ENCODE measurements at places on chromosomes 11 and 22.
A peak's percentile ranks its signal among the peaks of the same experiment; 100 is the strongest.

GRCh38 chr22:48700566-48701295 lies 1126.9 kb downstream of the BRD1 start:
- DNase-seq: no peak

- DNase-seq: no peak
These were observed 4.4 kb upstream of the RFPL3 start for GRCh38 chr22:32353292-32353691.

DNA sequence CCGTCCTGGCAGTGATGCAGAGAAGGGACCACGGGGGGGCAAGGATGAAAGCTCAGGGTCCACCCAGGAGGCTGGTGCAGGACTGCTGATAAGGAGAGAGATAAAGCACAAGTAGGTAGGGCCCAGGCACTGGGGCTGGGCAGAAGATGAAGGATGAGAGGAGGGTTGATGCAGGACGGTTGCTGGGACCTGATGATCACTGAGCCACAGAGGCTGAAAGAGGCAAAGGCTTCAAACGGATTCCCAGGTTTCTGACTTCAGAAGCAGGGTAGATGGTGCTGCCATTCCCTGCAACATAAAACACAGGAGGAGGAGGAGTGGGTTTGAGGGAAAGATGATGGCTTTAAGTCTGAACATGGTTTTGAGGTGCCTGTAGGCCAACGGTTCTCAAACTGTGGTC lies 148.5 kb downstream of the TTC17 start:
- no peak for DNase-seq

GRCh38 chr11:44333271-44334218 lies 23.6 kb upstream of the ALX4 start:
- DNase-seq: no peak

- no peak for DNase-seq
These were observed 548 bp downstream of the FDXACB1 start for GRCh38 chr11:111878385-111878848.

DNA sequence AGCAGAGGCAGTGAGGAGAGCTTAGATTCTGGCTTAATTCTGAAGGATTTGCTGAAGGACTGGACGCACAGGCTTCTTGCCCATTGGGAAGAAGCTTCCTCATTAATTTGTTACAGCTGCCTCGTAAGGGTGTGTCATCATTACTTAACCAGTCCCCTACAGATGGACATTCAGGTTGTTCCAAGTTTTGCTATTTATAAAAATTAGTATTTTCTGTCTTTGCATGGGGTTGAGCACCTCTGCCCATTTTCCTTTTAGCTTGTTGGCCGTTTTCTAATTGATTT lies 38.1 kb downstream of the CAPN1 start:
- no peak for DNase-seq

GRCh38 chr11:107789767-107790166 lies 68.8 kb downstream of the SLC35F2 start:
- DNase-seq: no peak

DNA sequence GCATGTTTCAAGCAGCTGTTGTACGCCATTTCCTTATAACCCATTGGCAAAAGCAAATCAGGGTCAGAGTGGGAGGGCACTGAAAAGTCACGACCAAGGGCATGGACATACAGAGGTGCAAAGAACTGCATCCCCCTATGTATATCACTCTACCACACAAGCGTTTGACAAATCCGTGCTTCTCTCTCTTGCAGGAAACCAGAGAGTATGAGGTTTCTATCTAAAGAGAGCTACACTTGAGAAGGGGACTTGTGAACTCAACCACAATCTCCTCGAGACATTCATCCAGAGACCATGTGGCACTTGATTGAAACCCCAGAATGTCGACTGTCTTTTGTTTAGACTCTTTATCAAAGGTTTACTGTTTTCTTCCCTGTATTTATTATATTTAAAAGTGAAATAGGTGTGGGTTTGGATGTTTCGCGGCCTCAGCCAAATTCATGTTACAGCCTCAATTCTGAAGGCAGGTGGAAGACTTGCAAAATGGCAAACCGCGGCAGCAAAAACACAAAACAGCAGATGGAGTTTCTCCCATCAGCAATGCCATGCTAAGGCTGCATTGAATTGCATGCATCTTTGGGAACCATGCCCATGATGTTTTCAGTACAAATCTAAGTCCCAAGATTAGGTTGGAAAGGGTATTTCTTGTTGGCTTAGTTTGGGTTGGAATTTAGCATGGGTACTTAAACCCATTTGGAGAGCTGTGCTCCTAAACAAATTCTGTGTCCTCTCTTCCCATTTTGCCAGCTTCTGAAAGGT lies 48.8 kb upstream of the ASPHD2 start:
- DNase-seq: no peak

- no peak for DNase-seq
These were observed 62.5 kb downstream of the KCNQ1 start for GRCh38 chr11:2507212-2507901.

DNA sequence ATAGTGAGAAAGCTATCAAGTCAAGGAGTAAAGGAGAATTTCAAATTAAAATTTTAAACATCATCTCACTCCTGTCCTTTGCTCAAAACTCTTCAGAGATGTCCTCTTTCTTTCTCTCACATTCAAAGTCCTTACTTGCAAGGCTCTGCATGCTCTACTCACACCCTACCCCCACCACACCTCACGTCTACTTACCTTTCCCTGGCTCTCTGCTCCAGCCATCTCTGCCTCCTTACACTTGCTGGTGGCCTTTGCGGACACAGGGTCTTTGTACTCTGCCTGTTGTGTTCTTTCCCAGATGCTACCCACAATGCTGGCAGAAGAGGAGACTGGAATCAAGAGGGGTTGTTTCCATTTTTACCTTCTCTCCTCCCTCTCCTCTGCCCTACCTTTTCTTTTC lies 405.2 kb downstream of the INSC start:
- no peak for DNase-seq

- DNase-seq: no peak
These were observed 7.0 kb downstream of the SERPING1 start for GRCh38 chr11:57604296-57605027.

DNA sequence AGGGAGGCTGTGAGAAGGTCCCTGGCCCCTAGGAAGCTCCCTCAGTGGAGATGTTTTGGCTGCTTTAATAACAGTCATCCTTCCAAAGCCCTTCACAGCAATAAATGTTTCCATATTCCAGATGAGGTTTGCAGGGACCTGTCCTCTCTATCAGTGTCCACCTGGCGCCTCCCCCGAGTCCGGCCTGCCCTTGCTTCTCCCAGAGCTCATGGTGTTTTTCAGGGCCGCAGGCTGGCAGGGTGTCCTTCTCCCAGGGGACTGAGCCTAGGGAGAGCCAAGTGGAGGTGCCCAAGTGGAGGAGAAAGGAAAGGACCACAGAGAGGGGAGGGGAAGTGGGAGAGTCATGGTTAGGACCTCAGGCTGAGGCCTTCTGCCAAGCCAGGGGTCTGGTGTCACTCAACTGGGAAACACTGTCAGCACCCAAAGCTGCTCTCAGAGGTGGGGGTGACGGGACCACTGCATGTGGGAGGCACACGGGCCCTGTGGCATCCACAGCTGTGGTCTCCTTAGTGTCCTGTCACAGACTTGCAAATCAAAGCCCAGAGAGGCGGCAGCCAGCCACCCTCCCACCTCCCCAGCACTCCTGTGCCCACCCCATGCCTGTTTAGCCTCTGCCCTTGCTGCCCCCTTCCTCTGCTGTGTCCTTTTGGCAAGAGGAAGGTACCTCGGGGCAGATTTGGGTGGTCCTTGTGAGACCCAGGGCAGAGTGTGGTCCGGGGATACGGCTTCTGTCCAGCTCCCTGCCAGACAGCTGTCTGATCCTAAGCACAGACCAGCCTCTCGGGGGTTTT lies 6.4 kb downstream of the DERL3 start:
- DNase-seq: no peak

- DNase-seq: no peak
These were observed 7.0 kb downstream of the CHST1 start for GRCh38 chr11:45658292-45658991.

DNA sequence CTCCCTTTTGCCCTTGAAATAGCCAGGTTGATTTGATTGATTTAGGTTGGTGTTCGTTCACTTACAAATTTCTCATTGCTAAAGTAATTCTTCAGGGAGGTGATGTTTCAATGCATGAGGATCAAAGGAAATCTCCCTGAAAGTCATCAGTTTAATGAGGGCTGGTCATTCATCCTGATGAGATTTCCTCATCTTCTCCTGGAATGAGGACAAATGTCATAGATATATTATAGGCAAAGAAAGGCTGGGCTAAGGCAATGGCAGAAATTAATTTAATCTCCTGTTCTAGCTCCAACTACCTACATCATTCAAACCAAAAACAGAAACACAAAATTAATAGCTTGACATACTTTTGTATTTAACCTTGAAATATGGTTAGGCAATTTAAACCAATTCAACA lies 1052.1 kb downstream of the LRRC4C start:
- DNase-seq: no peak

GRCh38 chr11:111913997-111914396 lies 1.5 kb downstream of the HSPB2 start:
- no peak for DNase-seq

DNA sequence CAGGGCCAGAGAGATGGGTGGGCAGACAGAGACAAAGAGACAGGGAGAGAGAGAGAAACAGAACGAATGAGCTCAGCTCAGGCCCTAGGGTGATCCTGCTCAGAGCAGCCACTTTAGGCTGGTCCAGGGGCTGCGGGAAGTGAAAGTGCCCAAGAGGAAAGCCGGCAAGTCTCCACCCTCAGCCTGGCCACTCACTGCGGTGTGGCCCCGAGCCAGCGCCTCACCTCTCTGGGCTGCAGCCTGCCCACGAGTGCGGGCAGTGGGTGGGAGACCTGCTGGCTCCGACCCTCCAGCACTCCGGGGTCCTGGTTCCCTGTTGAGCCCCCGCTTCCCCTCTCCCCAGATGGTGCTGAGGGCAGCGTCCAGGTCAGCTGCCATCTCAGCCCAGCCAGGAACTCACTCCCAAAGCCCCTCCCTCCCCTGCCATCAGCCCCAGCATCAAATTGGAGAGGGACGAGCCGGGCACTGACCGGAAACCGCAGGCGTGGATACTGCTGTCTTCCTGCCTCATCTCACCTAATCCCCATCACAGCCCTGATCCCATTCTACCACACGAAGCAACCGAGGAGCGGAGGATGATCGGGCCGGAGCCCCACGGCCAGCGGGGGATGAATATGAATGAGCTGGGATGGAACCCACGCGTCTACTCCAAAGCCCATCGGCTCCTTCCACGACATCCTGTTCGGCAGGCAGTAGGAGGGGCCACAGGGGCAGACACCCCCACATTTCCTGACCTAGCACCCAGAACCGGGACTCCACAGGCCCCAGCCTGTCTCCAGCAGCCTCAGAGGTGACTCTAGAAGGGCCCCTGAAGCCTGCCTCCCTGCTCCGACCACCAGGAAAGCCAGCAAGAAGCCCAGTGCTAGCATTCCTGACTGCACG lies 16.9 kb downstream of the ELFN2 start:
- no peak for DNase-seq

DNA sequence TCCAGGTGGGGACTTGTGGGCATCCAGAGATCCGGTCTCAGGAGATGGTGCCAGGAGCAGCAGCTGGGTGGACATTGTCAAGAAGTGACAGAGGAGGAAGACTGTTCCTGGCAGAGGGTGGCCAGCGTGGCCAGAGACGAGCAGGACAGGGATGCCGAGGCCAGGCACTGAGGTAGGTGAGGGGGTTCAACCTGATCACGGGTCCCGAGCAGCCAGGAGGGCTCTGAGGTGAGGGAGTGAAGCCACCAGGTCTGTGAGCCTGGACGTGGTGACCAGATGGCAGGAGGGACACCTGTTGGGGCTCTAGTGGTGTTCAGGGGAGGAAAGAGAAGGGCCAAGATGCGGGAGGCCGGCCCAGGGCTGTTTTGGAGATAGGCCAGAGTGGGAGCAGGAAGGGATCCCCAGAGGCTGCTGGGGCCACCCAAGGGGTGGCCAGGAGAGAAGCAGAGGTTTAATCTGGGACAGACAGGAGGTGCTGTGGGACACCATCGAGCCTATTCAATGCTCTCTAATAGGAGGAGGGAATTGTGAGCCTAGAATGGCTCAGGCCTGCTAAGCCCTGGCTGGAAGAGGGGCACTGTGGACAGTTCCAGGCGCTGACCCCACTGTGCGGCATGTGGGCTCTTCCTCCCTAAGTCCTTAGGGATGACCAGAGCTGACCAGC lies 6.3 kb downstream of the PPM1F start:
- DNase-seq: no peak

DNA sequence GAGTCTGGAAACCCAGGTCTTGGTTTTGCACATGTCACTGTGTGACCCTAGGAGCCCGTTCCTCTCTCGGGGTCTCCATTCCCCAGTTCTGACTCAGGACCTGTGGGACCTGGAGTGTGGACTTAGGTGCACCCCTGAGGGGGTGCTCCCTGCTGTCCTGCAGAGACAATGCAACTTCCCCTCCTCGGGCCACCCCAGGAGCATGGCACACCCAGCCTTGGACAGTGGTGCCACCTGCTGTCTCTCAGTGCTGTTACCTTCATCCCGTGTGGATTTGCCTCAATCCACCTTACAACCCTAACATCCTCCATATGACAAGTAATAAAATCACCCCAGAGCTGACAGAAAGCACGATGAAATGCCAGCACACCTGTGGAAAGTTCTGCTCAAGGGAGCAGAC lies 27.5 kb upstream of the CRYBB3 start:
- DNase-seq: peak; percentile 23

DNA sequence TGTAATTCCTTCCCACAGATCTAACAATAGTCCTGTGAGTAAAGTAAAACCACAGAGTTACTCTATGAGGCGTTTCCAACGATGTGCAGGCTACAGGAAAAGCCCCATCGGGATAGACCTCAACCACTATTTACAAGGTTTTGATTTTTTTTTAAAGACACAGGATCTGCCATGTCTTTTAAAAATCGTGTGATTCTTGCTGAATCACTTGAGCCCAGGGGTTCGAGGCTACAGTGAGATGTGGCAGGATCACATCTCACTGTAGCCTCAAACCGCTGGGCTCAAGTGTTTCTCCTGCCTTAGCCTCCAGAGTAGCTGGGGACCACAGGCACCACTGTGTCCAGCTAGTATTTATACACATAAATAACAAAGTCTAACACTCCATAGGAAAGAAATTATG lies 7.8 kb downstream of the TAF1D start:
- no peak for DNase-seq

GRCh38 chr11:132094598-132094997 lies 724.2 kb downstream of the NTM start:
- no peak for DNase-seq

GRCh38 chr22:42635531-42635930 lies 4.9 kb downstream of the ATP5MGL start:
- DNase-seq: no peak

DNA sequence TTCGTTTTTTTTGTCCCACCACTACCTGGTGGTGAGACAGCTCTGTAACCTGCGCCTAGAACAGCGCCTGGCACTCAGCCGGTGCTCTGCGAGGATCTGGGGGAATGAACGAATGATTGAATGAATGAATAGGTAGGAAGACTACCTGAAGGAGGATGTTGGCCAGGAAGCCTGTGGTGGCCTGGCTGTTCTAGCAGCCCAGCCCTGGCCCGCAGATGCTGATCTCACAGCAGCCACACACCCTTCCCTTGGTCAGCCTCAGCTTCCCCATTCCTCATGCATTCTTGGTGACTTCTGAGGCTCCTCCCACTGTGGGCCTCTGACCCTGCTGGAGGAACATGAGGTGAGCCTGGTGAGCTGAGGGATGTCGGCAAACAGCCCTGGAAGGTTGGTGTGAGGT lies 3.7 kb downstream of the TRPM5 start:
- no peak for DNase-seq

Measured in activated gamma-delta T cell treated with Interleukin-2 at 50 U/mL for 16 hours (primary cell).